ENCODE measurements at places on chromosomes 6 and 20.

- no peak for DNase-seq
Observed at GRCh38 chr20:63499338-63499969, 571 bp upstream of the EEF1A2 start.

GRCh38 chr6:65642776-65643175 is 64.2 kb downstream of the EYS start:
- no peak for DNase-seq

DNA sequence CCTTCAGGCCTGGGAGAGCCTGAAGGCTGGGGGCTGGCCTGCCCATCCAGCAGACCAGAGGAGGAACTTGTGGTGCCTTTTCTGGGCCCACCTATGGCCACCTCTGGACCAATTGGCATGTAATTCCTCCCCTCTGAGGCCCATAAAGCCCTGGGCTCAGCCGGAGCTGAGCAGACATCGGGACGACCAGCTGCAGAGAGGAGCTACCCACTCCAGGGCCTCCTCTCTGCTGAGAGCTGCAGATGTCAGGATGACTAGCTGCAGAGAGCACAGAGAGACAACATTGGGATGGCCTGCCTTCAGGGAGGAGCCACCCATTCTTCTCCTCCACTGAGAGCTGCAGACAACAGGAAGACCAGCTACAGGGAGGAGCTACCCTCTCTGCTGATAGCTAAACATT is 370.1 kb downstream of the CD83 start:
- DNase-seq = no peak

GRCh38 chr6:109241199-109241598 is 141.1 kb downstream of the CD164 start:
- no peak for DNase-seq

GRCh38 chr6:52201046-52201445 is 14.9 kb downstream of the IL17A start:
- DNase-seq = no peak

- no peak for DNase-seq
Observed at GRCh38 chr20:23668477-23668951, 20.3 kb downstream of the CST4 start.

DNA sequence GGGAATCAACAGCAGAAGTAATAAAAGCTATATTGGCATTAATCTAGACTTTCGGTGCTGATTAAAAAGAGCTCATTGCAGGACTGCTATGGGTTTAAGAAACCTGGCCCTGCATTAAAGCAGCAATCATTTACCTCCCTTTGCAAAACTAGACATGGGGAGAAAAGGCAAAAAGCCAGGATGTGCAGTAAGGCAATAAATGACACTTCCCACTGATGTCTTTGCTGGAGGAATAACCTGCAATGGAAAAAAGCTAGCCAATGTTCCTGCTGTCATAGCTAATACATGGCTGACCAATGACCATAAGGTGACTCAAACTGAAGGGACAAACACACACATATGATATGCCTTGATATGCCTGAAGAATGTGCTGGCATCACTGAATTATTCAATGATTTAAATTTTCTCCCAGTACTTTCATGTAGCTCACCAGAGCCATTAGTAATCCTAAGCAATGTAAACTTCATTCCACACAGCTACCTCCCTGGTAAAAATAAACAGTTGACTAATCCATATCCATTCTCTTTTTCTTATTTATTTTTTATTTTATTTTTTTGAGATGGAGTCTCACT is 8.7 kb downstream of the DNAAF9 start:
- DNase-seq = no peak

GRCh38 chr6:132068766-132069165 is 117.6 kb upstream of the CCN2 start:
- no peak for DNase-seq

- no peak for DNase-seq
Observed at GRCh38 chr6:79167931-79168694, 66.4 kb downstream of the HMGN3 start.

GRCh38 chr6:137804637-137805036 is 62.4 kb upstream of the TNFAIP3 start:
- DNase-seq = no peak

DNA sequence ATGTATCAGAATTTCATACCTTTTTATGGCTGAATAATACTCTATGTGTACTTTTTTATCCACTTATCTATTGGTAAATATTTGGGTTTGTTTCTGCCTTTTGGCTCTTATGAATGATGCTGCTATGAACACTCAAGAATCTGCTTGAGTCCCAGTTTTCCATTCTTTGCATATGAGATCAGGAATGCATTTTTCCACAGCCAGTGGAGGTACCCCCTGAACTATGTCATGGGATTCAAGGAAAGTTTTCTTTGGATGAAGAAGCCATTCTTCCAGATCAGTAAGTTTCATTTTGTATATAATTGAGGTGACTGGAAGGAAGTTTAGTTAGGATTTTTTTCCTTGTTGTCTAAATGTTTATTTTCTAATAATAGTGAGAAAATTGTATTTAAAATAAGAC is 40.9 kb downstream of the NKX2-4 start:
- DNase-seq = no peak

DNA sequence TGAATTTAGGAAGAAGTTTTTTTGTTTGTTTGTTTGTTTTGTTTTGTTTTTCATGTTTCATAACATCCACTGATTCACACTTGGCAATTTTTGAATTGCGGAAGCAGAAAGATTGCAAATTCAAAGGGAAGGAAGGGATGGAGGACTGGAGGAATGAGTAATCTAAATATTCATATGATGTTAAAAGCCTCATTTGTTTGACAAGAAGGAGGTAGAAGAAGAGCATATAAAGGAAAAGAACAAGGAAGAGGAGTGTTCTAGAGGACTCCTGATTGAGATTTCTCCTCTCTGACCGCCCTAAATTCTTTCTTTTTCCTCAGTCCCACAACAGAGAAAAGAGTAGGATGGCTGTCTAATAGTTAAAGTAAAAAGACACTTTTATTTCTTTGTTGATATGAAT is 88.5 kb downstream of the METTL24 start:
- no peak for DNase-seq

DNA sequence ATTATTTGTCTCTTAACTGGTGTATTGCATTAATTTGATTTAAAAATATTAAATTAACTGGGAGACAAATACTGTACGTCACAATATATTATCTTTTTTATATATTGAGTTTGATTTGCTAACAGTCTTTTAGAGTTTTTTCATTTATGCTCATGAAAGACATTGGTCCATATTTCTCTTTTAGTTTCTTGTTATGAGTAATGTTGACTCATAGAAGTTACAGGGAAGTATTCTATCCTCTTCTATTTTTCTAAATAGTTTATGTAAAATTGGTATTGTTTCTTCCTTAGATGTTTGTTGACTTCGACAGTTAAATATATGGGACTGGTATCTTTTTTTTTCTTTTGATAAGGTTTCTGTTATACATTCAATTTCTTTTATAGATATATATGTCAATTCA is 1115.6 kb upstream of the CITED2 start:
- no peak for DNase-seq

DNA sequence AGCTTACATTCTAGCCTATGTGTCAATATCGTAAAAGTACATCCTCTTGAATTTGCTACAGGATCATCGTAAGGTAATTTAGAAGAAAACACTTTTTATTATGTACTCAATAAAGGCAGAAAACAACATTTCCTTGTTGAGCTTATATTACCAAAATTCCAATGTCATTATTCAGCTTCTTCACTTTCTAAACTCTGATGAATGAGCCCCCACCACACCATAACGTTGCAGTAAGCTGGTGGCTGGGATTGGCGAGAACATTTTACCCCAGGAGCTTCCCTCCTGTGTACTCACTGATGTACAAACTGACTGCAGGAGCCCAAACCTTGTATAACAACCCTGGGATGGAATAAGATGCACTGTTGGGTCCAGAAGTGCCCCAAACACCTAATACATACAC is 238.1 kb upstream of the MARCKS start:
- DNase-seq = no peak

DNA sequence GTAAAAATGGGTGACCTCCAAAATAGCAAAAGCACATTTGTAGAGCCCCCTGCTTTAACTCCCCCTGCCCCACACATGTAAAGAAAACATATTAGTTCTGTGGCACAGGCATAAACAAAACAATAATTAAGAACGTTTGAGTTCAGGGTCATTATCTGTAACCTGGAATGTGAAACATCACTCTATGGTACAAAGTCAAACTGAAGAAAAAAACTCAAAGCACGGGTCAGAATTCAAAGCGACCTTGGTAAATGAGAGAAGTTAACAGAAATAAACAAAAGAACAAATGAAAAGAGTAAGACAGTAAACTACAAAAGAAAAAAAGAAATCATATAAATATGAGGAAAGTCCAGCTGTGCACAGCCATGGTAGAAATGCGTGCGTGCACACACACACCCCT is 67.5 kb downstream of the PKHD1 start:
- DNase-seq = no peak

GRCh38 chr6:83594941-83595340 is 82.6 kb downstream of the PRSS35 start:
- DNase-seq = no peak

- no peak for DNase-seq
Observed at GRCh38 chr6:50271266-50271665, 221.5 kb upstream of the DEFB112 start.

- no peak for DNase-seq
Observed at GRCh38 chr6:105483492-105483891, 80.6 kb upstream of the PREP start.

DNA sequence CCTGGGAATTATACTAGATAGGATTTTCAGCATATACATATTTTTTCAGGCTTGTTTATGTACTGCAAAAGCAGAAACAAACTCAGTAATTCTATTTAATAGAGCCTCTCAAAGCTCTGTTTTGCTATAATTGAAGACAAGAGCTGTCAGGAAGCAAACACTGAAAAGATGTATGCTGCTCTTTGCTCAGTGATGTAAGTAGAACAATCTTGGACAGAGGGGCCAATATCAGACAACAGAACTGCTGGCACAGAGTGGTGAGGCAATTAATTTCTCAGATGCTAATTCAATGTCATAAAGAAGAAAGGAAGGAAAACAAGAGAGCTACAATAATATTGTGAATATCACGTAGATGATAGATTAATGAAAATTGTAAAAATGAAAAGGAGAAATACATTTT is 663.3 kb upstream of the ADGRB3 start:
- no peak for DNase-seq

DNA sequence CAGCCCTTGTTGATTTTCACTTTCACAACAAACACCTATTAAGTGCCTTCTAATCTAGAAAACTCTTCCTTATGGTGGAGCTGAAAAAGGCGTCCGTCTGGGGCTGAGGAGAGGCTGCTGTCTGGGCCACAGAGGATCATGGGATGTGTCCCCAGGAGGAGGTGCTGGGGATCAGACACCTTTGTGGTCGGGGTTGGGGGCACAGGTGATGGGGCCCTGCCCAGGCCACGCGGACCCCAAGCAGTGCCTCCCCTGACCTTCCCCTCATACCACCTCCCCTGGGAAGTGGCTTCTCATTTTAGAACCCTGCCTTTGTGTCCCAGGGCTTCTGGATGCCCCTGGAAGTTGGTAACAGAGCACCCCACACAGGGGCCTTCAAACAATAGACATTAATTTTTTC is 41.1 kb downstream of the SUN5 start:
- no peak for DNase-seq

- no peak for DNase-seq
Observed at GRCh38 chr20:13037727-13038126, 29.0 kb downstream of the SPTLC3 start.

GRCh38 chr20:61674688-61675087 is 391.0 kb downstream of the TAF4 start:
- no peak for DNase-seq

DNA sequence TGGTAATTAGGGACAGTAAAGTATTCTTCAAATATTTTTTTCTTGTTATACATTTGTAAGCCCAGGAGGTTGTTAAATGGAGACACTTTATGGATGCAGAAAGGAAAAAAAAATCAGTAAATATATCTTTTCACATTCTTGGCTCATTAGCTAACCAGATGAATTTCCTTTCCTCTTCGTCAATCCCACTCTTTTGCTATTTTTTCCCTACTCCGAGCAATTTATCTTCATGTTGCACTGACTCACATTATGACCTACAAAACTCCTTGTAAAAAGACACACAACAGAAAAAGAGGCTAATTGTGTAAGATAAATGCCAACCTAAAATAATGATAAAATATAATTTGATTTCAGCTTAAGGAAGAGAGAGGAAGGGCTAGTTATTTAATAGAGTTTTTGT is 472.9 kb upstream of the ZNF337 start:
- DNase-seq = no peak

GRCh38 chr6:32627249-32627648 is 10.0 kb upstream of the HLA-DQA1 start:
- DNase-seq = no peak

- no peak for DNase-seq
Observed at GRCh38 chr6:123276546-123276980, 280.5 kb downstream of the CLVS2 start.

GRCh38 chr6:90993770-90994169 is 406.9 kb upstream of the MAP3K7 start:
- no peak for DNase-seq

GRCh38 chr6:105896052-105896820 is 189.9 kb upstream of the PRDM1 start:
- DNase-seq = no peak

- DNase-seq = no peak
Observed at GRCh38 chr6:24273096-24273870, 84.6 kb downstream of the DCDC2 start.

DNA sequence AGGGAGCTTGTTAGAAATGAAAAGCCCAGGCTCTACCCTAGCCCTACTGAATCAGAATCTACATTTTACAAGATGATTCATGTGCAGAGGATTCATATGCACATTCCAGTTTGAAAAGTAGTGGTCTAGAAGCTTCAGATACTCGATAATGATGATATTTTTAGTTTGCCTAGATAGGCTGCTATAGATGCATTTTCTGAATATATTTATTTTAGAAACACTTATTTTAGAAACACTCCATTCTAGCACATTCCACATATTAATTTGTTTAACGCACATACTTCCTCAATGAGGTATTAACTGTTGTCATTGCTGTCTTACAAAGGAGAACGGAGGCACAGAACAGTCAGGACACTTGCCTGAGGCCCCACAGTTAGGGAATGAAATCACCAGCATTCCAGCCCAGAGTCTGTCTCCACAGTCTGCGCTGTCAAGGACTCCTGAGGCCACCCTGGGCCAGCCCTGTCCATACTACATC is 64.4 kb downstream of the SNAP25 start:
- DNase-seq = no peak

DNA sequence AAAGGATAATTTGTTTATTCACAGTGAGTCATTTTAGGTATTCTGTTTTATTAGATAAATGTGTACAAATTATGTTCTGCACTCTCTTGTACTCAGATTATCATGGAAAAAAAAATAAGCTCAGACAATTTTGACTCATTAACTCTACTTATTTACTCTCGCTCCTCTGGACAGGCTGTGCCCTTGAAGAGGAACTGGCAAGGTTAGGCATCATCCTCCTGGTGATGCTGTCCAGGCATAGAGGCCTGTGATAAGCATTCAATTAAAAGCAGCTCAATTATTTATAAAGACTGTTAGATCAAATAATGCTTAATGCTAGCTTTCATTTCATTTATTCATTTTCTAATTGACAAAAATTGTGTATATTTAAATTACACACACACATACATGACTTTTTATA is 518.5 kb downstream of the TENT5A start:
- DNase-seq = no peak

GRCh38 chr20:57693002-57693582 is 16.7 kb downstream of the PMEPA1 start:
- no peak for DNase-seq
